GM04503 (cell line): ENCODE measurements at places on chromosomes 7 and 10.

DNA sequence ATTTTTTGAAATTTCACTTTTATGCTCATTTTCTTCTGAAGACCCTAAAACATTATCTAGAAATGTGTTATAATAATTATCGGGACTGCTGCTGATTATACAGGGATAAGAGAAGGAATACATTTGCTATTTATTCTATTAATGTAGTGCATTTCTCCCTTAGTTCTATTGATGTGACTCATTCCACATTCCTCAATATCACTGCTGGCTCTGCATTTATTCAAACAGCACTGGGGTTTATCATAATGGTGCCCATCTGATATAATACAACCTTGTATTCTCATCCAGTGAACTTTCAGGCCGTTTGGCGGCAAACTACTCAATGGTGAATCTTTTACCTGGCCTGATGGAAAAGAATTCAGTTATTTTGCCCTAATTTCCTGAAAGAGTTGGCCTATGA lies 7.8 kb downstream of the KCND2 start:
- DNase-seq: no peak

DNA sequence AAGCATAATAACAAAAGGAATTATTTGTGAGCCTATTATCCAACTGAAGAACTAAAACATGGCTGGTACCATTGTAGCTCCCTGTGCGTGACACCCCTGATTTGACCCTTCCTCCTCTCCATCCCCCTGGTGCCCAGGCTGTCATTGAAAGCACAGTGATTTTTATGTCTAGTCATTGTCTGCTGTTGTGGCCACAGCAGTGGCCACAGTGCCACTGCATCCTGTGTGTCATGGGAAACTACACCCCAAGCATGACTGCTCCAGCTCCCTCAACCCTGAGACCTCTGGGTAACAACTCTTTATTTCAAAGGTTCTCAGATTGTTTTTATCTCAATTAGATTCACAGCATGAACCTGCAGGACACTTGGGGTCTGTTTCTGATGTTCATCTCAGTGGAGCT lies 52.0 kb downstream of the ERLIN1 start:
- no peak for DNase-seq

DNA sequence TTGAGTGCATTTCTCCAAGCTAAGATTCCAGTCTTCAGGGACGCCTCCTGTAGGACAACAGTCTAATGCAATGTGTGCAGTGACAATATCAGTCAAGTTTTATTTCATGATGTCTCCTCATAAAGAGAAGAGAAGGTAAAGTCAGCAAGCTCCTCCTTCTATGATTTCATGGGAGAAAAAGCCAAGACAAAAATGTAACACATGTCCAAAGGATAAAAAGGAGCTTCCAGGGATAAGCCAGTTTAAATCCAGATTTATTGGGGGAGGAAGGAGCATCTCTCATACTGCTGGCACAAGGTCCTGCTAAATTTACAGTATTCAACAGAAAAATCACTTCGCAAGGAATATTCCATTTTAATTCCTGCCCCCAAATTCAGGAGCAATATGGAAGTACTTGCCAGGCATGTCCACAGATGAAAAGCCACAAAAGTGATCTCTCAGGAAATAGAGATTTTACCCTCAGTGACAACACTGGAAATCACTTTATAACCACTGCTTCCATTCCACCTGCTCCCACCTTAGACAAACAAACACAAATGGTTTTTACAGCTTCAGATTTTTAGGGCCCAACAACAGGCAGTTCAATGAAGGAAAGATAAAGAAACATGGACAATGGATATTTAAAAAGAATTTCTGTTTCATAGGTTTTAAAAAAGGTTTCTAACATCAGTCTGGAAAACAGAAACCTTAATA lies 677.5 kb upstream of the C7orf33 start:
- no peak for DNase-seq

DNA sequence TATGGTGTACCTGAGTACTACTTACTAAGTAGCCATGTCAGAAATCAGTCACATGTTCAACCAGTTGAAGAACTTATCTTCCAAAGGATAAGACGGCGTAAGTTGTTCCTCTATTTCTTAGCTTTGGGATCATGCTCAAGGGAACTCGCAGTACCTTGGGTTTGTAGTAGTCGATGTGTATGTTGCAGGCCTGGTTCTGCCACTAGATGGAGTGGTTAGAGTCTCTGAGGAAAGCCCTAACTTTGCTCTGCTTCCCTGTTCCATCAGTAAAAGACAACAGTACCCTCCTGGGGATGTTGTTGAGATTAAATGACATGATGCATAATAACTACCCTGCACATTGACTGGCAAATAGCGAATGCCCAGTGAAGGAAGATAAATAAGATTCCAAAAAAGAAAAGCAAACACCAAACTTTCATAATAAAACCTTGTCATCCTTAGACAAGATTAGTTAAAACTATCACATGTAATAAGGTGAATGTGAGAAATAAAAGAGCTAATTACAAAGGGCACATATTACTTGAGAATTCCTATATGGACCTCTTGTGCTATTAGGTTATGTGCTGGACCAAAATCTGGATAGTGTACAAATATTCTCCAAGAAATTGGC lies 165.9 kb downstream of the ABCA13 start:
- DNase-seq: no peak

- DNase-seq: no peak
Observed at GRCh38 chr10:72875250-72876055, 18.1 kb upstream of the OIT3 start.
